ENCODE measurements at places on chromosomes 13 and 19.

DNA sequence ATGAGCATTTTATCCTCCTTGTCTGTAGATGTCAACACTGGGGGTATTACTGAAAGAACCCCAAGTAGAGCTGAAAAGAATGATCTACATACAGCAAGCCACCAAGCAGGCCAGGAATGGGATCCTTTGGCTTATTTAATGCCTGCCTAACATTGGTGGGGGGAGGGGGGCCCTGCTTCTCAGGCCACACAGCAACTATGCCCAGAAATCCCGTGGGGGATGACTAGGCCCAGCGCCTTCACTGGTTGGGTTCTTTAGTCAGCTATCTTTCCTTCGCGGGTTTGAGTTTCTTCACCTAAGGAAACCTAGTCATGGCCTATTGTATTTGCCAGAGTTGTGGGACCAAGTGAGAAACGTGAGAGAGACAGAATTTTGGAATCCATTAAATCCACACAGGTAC lies 80.5 kb downstream of the CCNA1 start:
- DNase-seq, result no peak

GRCh38 chr13:59837101-59837500 lies 326.6 kb downstream of the DIAPH3 start:
- no peak for DNase-seq

GRCh38 chr13:25069236-25069635 lies 26.7 kb upstream of the PABPC3 start:
- no peak for DNase-seq

GRCh38 chr19:3975144-3975543 lies 4.2 kb upstream of the DAPK3 start:
- DNase-seq, result no peak

- no peak for DNase-seq
These were observed 473.0 kb upstream of the SLC10A2 start for GRCh38 chr13:103539265-103539664.

DNA sequence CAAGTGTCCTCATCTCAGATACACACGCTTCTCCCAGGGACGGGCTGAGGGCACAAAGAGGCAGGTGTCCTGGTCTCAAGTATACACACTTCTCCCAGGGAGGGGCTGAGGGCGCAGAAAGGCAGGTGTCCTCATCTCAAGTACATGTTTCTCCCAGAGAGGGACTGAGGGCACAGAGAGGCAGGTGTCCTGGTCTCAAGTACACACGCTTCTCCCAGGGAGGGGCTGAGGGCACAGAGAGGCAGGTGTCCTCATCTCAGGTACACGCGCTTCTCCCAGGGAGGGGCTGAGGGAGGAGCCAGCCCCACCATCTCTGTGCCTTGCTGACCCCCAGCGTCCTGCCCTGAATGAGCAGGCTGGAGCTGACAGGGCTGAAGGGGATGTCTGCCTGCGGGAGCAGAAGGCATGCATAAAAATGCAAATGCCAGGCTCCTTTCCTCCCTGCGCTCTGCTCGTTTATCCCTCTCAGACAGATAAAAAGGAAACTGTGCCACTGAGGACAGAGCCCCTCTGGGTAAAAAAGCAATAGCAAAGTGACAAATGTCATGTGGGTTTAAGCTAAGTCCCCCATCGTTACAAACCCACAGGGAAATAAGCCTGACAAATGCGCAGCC lies 96.1 kb upstream of the UQCRFS1 start:
- no peak for DNase-seq

GRCh38 chr13:77860507-77860981 lies 58.1 kb downstream of the EDNRB start:
- DNase-seq, result no peak

- no peak for DNase-seq
These were observed 228.5 kb downstream of the ZIC5 start for GRCh38 chr13:99743094-99743493.

- no peak for DNase-seq
These were observed 133.3 kb downstream of the KLF12 start for GRCh38 chr13:74000876-74001275.

DNA sequence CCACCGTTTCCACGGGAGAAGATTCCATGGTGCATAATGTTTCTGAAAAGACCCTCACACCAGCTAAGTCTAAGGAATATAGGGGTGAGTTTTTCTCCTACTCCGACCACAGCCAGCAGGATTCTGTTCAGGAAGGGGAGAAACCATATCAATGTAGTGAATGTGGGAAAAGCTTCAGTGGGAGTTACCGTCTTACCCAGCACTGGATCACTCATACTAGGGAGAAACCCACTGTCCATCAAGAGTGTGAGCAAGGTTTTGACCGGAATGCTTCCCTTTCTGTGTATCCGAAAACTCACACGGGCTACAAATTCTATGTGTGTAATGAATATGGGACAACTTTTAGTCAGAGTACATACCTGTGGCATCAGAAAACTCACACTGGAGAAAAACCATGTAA lies 19.1 kb downstream of the ZNF473 start:
- no peak for DNase-seq

DNA sequence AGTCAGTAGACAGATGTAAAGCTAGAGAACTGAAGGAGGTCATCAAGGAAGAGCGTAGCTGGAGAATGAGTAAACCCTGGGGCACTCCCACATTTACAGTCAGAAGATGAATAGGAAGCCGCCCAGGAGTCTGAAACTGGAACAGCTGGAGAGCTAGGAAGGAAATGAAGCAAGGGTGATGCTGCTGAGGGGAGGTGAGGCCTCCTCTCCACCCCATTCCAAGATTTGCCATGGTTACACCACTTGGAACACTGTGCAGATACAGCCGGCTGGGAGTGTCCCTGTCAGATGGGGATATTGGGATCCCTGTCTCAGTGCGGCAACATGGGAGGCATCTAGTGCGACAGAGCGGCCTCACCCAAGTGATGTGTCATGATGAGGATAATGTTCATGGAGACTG lies 51.8 kb upstream of the GPI start:
- DNase-seq, result no peak

DNA sequence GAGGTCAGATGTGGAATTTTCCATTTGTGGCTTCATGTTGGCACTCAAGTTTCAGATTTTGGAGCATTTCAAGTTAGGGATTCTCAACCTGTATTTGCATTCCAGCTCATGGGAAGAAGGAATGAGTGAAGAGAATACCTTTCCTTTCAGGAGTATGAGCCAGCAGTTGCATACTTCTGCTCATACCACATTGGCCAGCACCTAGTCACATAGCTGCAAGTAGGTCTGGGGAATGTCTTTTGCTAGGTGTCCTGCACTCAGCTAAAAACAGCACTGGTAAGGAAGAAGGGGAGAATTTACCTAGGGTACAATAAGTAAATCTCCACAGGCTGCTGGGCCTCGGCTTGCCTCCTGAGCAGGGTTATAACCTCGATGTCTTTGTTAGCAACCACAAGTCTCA lies 24.6 kb upstream of the ATP8A2 start:
- DNase-seq, result no peak

DNA sequence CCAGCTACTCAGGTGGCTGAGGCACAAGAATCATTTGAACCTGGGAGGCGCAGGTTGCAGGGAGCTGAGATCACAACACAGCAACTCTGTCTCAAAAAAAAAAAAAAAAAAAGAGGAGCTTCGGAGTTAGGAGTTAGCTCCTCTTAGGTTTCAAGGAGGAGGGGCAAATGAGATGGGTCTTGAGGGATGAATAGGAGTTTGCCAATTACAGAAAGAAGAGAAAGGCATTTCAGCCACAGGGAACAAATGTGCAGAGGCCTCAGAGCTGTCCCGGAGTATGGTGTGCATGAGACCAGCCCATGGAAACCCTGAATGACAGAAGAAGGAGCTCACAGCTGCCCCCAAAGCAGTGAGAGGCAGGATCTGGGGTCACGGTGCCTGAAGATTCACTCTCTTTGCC lies 24.6 kb downstream of the TLE2 start:
- no peak for DNase-seq

- DNase-seq, result no peak
These were observed 20.4 kb upstream of the ZNF83 start for GRCh38 chr19:52658595-52658994.

- no peak for DNase-seq
These were observed 90.8 kb upstream of the USP29 start for GRCh38 chr19:57028804-57029525.

- DNase-seq, result peak; percentile 59
These were observed 2.4 kb upstream of the SSBP4 start for GRCh38 chr19:18416778-18417249.

- DNase-seq, result no peak
These were observed 89.7 kb downstream of the FRY start for GRCh38 chr13:32121316-32121715.

DNA sequence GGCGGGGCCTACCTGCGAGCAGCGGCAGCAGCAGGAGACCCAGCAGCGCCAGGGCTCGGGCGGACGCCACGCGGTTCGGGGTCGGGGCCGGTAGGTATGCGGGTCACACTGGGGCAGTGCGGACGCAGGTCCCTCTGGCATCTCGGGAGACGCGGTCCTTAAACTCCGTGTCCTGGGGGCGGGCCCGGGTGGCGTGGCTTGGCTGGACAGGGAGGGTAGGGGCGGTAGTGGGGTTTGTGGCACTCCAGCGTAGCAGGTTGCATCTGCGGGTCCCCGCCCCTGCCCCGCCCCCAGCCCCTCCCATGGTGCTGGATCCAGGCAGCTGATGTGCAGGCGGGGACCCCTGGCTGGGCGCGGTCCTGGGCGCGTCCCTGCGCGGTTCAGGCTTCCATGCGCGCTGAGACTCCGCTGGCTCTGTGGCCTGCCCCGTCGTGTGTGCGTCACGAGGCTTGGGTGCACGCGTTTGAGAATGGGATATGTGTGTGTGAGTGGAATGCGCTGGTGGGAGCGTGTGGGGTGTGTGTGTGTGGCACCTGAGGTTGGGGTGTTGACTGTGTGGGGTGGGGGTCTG lies 96.1 kb downstream of the WTIP start:
- no peak for DNase-seq

- DNase-seq, result no peak
These were observed 71.8 kb downstream of the STARD13 start for GRCh38 chr13:33213797-33214196.

GRCh38 chr13:103250071-103250470 lies 183.9 kb upstream of the SLC10A2 start:
- no peak for DNase-seq

DNA sequence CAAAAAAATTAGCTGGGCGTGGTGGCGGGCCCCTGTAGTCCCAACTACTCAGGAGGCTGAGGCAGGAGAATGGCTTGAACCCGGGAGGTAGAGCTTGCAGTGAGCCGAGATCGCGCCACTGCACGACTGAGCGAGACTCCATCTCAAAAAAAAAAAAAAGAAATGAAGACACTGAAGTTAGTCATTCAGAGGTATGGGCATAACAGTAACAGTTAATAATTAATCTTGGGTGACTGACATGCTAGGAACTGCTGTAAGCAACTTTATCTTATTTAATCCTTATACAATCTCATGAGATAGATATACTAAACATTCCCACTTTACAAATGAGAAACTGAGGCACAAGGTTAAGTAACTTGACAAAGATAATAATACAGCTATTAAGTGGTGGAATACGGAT lies 4.9 kb downstream of the SKA3 start:
- DNase-seq, result no peak

DNA sequence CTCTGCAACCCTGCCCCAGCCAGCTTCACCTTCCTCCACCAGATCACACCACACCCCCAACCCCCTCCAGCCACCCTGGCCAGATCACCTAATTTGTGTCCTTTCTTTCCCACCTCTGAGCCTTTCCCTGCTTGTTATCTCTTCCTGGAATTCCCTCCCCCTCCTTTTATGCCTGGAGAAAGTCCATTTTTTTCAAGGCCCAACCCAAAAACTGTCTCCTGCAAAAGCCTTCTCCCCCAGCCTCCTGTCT lies 5.3 kb upstream of the TLE2 start:
- no peak for DNase-seq

DNA sequence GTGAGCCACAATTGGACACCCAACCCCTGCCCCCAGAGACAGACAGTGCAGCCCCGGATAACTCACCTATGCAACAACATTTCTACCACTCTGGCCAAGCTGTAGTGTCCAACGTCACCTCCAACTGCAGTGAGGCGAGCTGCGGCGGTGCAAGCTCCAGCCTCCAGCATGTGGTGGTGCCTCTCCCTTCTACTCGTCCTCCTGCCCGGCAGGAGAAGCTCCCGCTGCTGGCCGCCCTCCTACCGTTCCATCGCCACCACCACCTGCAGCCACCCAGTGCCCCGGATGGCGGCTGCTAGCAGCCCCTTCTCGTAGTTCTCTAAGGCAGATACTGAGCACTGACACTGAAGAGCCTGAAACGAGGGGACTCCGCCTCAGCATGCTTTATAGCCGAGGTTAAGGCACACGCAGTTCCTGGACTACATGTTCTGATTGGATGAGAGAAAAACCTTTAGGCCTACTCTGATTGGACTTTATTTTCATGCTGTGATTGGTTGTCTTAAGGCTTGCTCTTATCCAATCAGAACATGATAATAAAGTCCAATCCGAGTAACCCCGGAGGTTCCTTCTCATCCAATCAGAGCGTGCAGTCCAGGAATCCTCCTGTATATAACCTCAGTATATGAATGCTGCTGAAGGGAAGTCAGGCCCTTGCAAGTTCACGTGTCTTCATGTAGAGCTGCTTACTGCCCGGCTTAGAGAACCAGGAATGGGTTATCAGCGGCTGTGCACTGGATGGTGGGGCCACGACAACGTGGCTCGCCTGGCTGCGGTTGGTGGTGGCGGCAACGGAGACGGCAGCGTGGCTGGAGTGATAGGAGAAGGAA lies 63.5 kb downstream of the TUBA3C start:
- no peak for DNase-seq

DNA sequence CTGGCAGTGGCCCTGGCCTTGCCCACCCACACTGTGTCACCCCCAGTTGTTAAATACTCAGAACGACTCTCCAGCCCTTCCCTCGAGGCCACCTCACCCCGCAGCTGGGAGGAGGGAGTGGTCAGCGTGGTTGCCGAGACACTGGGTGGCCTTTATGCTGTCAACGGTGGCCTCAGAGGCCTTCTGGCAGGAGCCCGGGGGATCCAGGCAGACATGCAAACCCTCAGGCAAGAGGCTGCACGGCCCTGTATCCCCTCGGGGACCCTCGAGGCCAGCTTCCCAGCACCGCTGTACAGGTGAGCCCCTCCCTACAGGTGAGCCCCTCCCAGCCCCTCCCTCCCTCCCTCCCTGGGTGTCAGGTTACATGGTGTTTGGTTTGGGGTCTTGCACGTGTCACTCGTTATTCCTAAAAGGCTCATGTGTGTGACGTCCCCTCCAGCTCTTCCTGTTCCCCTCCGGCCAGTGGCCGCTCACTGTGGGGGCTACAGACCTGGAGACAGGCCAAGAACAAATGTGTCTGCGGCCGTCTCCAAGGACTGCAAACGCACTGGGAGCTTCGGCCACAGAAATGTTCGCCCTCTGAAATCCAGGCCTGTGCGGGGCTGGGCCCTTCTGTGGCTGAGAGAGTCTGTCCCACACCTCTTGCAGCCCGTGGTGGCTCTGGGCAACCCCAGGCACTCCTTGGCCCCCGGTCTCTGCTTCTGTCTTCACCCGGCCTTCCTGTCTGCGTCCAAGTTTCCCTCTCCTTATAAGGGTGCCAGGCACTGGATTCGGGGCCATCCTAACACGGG lies at the start of gene TEKTIP1:
Gene TEKTIP1, plus strand, starts transcription at position 210 of the 791 bp plus-strand sequence. Its CDS starts 4 bp downstream, at position 214.
- no peak for DNase-seq

- DNase-seq, result no peak
These were observed 1.5 kb downstream of the ILF3 start for GRCh38 chr19:10655457-10656312.

DNA sequence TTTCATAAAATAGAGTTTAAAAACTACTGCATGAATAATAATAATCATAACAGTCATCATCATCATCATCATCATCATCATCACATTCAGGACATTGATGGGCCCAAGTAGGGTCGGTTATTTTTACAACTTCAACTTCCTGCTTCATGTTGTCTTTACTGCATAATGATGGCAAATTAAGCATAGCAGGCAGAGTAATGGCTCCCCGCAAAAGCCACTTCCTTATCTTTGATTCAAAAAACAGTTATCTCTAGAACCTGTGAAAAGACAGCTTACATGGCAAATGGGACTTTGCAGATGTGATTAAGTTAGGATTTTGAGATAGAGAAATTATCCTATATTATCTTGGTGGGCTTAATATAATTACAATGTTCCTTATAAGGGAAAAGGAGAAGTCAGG lies 792.9 kb downstream of the LIG4 start:
- no peak for DNase-seq

All from activated T-cell treated with anti-CD3 and anti-CD28 coated beads for 48 hours (primary cell).